ENCODE measurements at places on chromosomes 4 and X.

DNA sequence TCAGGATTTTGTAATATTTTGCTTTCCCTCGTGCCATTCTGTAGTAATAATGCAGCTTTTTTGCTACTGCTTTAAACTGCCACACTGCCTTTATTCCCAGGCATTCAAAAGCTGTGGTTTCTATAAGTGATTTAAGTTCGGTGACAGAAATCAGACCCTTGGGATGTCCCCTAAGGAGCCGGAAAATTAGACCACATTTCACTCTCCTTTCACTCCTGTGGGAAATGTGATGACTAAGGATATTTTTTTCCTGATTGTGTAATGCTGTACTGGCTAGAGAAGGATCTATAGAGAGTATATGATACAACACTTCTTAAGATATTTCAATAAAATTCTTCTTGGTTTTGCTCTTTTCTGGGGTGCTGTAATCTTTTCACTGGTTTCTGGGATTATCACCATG is 24.4 kb downstream of the UGT2A3 start:
- no peak for DNase-seq

DNA sequence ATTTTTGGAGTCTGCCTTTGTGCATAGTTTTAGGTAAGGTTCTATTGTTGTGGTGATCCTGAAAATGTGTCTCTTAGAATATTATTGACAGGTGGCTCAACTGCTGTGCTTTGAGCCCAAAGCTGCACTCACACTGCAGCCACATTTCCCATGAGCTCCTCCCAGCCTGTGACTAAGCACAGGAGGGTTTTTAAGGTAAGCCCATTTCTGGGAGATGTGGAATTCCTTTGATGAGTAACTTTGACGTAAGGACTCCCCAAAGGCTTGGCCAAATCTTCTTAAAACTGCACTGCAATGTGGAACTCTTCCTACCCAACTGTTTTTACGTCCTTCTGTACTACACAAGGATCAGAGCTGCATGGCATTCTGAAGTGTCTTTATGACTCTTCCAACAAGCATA is 20.0 kb upstream of the TMPRSS11A start:
- no peak for DNase-seq

GRCh38 chrX:120672841-120673530 is 43.1 kb upstream of the C1GALT1C1 start:
- DNase-seq, result peak; percentile 41

DNA sequence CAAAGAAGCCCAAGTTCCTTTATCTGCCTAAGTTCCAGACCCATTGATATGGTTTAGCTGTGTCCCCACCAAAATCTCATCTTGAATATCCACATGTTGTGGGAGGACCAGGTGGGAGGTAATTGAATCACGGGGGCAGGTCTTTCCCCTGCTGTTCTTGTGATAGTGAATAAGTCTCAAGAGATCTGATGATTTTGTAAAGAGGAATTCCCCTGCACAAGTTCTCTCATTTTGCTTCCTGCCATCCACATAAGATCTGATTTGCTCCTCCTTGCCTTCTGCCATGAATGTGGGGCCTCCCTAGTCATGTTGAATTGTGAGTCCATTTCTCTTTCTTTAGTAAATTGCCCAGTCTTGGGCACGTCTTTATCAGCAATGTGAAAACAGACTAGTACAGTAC is 860.2 kb downstream of the FSTL5 start:
- no peak for DNase-seq

DNA sequence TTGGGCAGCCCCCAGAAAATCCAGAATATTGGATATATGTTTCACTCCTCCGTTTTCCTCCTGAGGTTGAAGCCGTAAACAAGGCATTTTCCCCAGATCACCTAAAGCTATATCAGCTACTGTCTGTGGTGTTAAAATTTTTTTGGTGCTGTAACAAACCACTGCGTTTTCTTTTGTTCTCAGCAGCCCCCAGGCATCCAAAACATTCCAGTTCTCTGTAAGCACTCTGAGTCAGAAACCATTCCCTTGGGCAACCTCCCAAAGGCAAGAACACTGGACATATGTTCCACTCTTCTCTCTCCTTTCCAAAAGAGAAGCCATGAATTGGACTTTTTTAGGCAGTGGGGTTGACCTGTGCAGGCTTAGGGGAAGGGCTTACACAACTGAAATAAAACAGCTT is 310.9 kb downstream of the MID1IP1 start:
- DNase-seq, result no peak

GRCh38 chrX:12672367-12673106 is 118.7 kb upstream of the PRPS2 start:
- DNase-seq, result no peak

- no peak for DNase-seq
Measured at GRCh38 chr4:108301545-108302251, 133.0 kb upstream of the LEF1 start.

GRCh38 chr4:39706741-39707511 is 9.0 kb downstream of the UBE2K start:
- DNase-seq, result peak; percentile 69

- DNase-seq, result no peak
Measured at GRCh38 chr4:74414149-74414809, 30.7 kb upstream of the AREG start.

GRCh38 chr4:54659749-54660535 is 2.2 kb downstream of the KIT start:
- no peak for DNase-seq

DNA sequence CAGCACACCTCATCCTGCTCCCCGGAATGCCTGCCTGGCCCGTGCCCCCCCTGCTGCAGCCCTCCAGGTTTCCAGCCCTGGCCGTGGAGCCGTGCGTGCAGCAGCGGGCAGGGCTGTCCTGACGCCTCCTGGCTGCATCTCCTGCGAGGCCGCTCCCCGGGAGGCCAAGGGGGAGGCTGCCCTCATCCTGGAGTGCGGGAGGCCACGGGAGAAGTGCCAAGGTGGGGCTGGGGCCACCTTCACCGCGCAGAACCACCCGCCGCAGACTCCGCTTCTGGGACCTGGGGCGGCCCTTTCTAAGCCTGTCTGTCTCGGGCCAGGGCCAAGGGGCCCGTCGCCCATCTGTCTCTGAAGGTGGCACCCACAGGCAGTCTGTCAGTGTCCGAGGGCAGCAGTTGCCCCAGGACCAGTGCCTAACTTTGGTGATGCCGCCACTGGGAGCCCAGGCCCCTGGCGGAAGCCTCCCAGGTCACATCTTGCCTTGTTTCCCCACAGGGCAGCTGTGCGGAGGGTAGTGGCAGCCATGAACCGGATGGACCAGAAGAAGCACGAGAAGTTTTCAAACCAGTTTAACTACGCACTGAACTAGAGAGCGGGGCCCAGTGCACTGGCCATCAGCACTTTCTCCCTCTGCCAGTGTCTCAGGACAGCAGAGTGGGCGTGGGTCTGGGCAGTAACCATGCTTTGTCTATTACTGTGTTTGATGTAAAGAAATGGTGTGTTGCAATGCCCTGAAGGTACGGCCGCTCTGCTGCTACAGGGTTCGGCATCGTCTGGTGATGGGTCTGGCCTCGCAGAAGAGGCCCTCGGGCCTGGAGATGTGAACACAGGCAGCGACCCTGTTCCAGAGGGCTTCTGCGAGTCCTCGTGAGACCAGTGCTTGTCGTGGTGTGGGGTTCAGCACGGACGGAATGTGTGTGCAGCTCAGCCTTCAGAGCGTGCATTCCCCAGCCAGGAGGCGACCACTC is 20.6 kb downstream of the NKX1-1 start:
- DNase-seq, result no peak

- no peak for DNase-seq
Measured at GRCh38 chrX:11399489-11400094, 106.4 kb downstream of the AMELX start.

GRCh38 chr4:98657531-98658286 is 702 bp downstream of the TSPAN5 start:
- peak; percentile 73 for DNase-seq

DNA sequence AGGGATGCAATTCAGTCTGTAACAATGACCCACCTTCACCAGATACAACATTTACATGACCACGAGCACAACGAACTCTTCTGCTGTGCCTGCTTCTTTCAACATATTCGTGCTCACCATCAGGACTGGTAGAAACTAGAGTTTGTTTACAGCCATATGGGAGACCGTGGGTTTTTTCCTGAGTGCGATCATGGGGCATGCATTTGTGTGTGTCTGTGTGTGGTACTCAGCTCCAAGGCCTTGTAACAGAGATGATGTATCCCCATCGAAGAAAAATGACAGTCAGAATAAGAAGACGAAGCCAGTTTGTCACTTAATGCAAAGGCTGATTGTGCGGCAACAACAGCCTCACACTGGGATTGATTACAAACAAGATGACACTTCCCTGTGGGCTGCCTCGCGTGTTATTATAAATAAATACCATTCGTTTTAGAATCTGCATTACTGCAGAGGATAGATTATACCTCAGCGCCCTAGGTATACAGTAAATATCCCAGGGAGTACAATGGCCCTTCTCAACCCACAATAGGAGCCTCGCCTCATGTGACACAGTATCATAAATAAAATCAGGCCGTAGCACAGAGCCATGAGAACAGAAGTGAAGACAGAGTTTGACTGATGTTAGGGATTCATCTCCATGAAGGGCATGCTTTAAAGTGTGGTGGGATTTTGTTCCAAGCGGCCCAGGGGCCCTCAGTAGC is 97.3 kb upstream of the NOCT start:
- no peak for DNase-seq

DNA sequence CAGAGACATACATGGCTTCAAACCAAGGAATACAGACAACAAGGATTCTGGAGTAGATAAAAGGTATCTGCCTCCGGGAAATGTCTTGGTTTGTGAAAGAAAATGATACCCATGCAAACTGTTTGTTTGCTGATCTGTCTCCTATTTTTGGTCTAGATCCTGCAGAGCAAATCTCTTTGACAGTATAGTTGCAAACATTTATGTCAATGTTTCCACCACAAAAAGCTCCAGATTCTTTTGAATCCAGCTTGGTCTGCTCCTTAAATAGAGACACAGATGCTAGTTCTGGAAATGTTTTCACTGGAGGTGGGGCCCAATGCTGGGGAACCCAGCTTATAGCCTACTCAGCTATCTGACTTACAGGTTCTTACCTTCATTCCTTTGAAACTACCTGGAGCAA is 119.7 kb downstream of the ATG4A start:
- no peak for DNase-seq

- DNase-seq, result no peak
Measured at GRCh38 chr4:161655148-161655547, 508.7 kb downstream of the FSTL5 start.

GRCh38 chr4:42617030-42617429 is 39.9 kb downstream of the ATP8A1 start:
- no peak for DNase-seq

DNA sequence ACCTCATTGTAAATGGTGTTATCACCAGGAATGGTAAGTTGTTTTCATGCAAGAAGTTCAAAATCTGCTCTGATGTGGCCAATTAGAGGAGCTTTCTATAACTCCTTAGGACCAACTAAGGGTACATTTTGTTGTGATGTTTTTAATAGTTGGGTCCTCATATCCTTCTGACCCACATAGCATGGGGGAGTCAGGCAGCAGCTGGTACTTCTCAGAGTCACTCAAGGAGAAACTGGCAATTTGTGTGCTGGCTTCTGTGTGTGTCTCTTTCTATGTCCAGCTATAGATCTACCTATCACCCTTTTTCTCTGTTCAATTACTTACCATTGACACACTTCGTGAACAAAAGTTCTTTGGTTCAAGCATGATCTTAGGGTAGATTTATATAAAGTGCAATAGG is 194.3 kb upstream of the TENM3 start:
- no peak for DNase-seq

DNA sequence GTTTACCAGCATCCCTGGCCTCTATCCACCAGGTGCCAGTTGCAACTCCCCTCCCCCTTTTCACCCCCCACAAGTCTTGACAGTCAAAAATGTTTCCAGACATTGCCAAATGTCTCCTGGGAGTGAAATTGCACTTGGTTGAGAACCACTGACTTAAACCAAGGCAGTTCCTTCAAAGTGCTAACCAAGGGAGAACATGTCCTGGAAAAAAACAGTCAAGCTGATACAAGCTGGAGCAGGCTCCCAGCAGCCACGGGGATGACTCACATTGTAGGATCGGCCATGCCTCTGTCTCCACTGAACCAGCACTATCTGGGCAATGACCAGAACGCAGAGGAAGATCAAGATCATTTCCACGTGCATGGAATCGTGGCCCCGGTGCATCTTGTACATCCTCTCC is 11.4 kb downstream of the RNF175 start:
- DNase-seq, result peak; percentile 76

GRCh38 chr4:181350615-181351415 is 892.4 kb upstream of the TENM3 start:
- DNase-seq, result no peak

- DNase-seq, result peak; percentile 21
Measured at GRCh38 chr4:83369831-83370639, 35.4 kb upstream of the HPSE start.

DNA sequence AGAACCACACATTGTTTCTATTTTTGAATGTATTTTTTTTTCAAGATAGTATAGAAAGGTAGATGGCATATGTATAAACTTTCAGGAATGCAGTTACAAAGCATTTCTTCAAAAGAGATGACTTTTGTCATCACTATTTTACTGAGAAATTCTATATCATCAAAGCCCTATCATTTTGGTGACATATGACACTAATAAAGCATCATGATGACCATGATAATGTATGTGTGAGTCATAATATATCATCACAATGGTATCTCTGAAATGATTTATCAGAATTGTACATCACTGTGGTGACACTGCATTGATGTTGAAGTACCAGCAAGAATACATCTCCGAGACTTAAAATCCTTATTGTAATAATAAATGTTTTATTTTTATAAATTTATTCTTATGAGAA is 1740.8 kb downstream of the PCDH7 start:
- no peak for DNase-seq

DNA sequence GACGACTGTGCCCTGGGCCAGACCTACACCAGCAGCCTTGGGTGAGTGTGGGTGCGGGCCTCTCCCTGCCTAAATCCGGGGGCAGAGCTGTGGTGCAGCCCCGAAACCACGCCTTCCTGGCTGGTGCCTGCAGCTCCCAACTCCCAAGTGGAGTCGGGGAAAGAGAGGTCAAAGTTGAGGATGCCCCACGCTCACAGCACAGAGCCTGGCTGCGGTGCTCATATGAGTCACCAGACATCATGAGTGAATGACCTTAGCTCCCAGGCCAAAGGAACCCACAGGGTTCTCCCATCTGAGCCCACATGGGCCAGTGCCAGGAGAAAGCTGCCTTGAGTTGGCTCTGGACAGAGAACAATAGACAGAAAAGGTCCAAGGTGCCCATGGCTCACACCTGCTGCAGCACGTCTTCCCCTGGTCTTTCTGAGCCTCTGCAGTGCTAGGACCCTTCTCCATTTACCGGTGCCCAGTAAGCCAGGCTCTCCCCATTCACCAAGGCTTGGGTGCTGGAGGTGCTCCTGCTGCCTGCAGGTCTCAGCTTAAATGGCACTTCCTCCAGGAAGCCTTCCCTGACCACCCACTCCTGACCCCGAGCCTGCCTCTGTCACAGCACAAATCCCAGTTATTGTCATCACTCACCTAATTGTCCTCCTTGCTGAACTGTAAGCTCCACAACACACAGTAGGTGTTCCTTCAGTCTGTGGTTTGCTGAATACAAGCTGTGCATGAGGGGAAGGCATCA is 224.2 kb downstream of the AFAP1 start:
- DNase-seq, result no peak

DNA sequence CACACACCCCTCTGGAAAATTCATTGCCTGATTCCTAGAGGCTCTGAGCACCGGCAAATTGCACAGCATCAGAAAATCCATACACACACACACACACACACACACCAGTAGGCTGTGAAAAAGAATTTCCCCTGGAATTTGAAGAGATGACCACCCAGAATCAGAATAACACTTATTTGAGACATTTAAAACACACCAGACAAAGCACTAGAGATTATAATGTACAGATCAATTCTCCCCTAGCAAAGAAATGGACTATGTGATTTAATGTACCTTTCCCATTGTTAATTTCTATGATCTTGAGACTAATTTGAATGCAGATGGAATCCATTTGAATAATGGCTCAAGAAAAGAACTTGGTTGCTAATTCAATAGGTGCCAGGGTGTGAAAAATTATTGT is 399.3 kb downstream of the HNRNPD start:
- no peak for DNase-seq

Measured in cardiac fibroblast (primary cell).